Muscle of leg (tissue), 16 donors: ENCODE measurements at places on chromosomes 7 and 10. TPM values are rescaled to one million over a fixed set of nuclear protein-coding genes. Genes with fewer than 3 reads are reported as not detected.

DNA sequence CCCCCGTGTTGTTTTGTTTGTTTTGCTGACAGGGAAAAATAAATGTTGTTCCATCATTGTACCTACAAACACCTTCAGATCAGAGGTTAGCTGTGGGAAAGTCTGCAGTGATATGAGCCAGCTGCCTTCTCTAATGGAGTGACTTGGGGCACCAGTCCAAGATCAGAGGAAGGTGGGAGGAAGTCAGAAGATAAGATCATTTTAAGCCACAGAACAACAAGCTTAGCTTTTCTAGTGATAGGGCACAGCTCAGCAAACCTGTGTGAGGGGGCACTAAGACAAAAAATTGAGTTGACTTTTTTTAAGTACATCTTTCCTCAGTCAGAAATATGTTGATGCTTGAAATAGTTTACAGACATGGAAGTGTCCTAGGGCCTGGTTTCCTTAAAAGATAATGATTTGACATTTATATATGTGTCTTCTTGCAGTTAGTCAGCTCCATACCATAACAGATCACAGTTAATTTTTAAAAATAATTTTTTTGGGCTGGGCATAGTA, 240.3 kb upstream of the KAT6B start:
- peak; percentile 16 for DNase-seq

DNA sequence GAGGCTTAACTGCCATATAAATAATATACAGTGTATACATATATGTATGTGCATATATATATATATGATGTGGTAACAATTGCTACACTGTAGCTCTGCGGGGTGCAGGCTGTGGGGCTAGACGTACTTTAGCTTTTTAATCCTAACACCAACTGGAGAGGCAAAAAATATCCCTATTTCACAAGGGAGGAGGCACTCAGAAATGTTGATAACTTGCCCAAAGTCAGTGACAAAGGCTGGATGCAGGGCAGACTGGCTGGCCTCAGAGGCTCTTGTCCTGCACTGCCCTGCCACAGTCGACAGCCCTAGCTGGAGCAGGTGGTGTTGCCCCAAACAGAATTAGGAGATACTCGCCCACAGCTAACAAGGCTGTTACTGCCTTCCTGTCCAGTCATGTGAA, 1.5 kb upstream of the RELN start:
- peak; percentile 3 for DNase-seq

DGKI gene
- 0.99 TPM for polyA plus RNA-seq

DNAH11 gene
- polyA plus RNA-seq = 0.83 TPM

GNGT1 gene
- not detected for polyA plus RNA-seq
